ENCODE measurements at places on chromosomes 11 and 22.

DNA sequence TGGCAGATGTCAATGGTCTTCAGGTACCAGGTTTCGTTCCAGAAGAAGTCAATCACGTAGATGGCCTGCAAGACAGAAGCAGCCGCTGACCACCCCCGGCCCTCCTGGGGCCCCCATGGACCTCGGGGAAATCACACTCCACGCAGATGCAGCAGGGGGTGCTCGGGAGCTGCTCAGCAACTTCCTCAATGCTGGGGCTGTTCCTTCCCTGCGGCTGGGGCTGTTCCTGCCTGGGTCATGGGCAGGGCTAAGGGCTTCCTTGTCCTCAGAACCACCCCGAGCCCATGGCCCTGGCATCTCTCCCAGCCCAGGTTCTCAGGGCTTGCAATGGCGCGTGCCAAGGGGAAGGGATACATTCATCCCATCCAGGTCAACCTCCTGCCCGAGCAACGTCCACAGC lies 10.3 kb downstream of the DHCR7 start:
- DNase-seq, result no peak

DNA sequence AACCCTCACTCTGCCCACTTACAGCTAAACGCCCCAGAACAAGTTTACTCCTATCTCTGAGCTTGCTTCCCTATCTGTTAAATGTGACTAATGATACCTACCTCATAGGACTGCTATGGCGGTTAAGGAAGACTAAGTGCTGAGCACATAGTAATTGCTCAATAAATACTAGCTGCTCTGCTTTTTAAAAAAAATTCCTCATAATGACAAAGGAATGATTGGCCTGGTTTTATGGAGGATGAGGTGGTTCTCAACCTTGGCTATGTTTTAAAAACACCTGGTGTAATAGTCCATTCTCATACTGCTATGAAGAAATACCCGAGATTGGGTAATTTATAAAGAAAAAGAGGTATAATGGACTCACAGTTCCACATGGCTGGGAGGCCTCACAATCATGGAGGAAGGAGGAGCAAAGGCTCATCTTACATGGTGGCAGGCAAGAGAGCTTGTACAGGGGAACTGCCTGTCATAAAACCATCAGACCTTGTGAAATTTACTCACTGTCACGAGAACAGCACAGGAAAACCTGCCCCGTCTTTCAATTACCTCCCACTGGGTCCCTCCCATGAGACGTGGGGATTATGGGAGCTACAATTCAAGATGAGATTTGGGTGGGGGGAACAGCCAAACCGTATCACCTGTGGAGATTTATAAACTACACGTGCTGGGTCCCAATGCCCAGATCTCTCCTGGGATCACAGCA lies 127.2 kb upstream of the SYT13 start:
- DNase-seq, result no peak

GRCh38 chr22:49347376-49347775 lies 480.3 kb downstream of the BRD1 start:
- no peak for DNase-seq

- no peak for DNase-seq
These were observed 1015.0 kb downstream of the TBC1D22A start for GRCh38 chr22:47777426-47777825.

DNA sequence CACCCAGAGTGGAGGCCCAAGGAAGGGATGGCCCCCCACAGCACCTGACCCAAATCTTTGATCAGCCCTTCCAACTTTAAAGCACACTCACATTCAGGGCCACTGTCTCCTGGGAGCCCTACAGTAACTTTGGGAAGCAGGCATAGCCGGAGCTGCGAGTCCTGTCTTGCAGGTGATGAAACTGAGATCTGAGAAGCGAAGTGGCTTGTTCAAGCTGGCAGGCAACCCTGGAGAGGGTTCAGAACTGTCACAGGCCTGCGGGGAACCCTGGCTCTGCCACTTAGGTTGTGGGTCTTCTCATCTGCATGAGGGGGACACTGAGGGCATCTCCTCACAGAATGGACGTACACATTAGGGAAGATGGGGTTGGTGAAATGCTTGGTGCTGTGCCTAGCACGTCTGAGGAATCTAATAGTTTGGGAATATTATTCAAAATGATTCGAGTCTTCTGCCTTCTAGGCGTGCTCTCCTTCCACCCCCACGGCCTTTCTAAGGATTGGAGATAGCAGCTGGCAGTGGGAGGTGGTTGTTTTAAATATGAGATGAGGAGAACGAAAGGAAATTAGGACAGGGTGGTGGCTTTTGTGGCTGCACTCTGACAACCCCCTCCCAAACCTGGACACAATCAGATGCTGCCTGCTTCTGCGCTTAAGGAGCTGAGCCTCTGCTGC lies 18.8 kb upstream of the SUN2 start:
- no peak for DNase-seq

- no peak for DNase-seq
These were observed 271.6 kb upstream of the CADM1 start for GRCh38 chr11:115775846-115776245.

- DNase-seq, result no peak
These were observed 4.9 kb downstream of the TPBGL start for GRCh38 chr11:75245356-75246005.

GRCh38 chr11:15547685-15548084 lies 433.0 kb downstream of the INSC start:
- no peak for DNase-seq

DNA sequence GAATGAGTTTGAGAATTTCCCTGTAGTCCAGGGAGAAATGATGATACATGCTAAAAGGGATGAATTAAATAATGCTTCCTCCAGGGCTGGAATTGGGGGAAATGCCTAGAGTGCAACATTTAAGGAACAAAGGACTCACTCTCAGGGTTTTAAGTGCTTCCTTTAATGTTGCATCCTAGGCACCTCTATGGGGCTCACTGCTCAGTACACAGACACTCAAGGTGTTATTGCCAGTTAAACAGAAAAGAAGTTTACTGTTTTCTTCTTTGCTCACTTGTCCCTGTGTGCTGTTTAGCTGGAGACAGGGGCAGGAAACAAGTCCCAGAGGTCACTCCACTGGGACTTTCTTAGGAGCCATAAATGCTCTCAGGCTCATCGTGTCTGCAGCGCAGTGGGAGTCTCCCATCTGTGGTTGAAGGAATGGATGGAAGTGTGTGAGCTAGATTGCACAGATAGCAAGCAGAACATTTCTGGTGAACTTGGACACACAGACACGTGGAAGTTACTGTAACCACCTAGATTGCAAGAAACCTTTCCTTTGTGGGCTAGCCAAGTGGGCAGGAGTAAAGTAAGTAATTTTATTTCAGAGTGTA lies 8.4 kb upstream of the OR52H1 start:
- no peak for DNase-seq

DNA sequence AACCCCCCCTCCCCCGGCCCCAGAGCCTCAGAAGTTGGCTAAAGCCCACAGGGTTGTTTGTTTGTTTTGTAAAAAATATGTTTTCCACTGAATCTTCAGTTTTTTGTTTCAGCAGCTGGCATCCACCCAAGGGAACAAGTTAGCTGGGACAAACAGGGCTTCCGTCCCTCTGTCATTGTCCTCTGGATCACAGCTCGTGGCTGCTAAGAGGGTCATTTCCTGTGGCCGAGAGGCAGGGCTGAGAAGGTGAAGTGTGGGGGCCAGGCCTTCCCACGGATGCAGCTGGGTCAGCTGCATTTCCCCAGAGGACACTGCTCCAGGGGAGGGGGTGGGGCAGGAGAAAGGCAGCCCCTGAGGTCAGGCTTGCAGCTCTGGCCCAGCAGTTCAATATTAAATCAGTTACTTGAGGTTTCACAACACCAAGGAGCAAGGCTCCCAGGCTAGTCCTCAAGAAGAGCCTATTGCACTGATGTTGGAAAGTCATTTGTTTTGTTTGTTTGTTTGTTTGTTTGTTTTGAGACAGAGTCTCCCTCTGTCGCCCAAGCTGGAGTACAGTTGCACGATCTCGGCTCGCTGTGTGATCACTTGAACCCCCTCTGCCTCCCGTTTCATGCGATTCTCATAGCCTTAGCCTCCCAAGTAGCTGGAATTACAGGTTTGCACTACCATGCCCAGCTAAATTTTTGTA lies 34.4 kb upstream of the SMTN start:
- no peak for DNase-seq

- DNase-seq, result no peak
These were observed 1336.4 kb downstream of the TBC1D22A start for GRCh38 chr22:48098921-48099245.

Data from GF-D8 (cell line).